Hematopoietic multipotent progenitor cell treated with erythropoietin and hydrocortisone succinate and interleukin-3 and kit ligand, for 6 days (in vitro differentiated cells): ENCODE measurements at places on chromosomes 13 and 19.
A peak's percentile ranks its signal among the peaks of the same experiment; 100 is the strongest.

GRCh38 chr13:94928127-94928775, 215.9 kb upstream of the SOX21 start:
- DNase-seq = no peak

DNA sequence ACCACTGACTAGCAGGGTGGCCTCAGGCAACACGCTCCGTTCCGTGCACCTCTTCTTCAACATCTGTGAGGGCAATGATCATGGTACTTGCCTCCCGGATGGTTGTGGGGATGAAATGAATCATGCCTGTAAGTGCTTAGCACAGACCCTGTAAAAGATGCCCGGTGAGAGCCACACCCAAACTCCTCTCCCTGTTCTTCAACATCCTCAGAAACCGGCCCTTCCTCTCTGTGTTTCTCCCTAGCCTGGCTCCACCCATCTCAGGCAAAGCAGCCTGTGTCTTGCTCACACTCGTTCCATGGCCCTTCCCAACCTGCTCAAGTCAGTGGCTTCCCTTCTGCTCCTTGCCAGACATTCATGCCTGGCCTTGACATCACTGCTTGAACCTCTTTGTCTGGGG, 5.8 kb upstream of the DMKN start:
- DNase-seq = no peak

GRCh38 chr13:106484084-106484483, 51.4 kb downstream of the EFNB2 start:
- no peak for DNase-seq

- no peak for DNase-seq
These were observed 647.1 kb upstream of the SLITRK6 start for GRCh38 chr13:86446311-86446710.

- no peak for DNase-seq
These were observed 33.1 kb downstream of the PIP5K1C start for GRCh38 chr19:3667037-3667638.

DNA sequence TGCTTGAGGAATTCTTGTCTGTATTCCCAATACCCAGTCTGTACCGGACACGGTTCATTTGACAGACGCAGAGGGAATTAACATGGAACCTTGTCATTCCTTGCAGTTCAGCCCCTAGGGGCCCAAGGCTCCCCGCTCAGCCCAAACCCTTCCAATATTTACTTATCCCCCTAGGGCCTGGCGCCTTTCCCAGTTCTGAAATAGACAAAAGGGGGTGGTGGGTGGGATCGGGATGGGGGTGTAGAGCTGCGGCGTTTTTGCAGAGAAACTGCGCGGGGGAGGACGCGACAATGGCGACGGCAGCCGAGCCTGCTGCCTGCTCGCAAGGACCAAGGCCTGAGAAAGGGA, 583 bp downstream of the AKAP8L start:
- DNase-seq = peak; percentile 40

DNA sequence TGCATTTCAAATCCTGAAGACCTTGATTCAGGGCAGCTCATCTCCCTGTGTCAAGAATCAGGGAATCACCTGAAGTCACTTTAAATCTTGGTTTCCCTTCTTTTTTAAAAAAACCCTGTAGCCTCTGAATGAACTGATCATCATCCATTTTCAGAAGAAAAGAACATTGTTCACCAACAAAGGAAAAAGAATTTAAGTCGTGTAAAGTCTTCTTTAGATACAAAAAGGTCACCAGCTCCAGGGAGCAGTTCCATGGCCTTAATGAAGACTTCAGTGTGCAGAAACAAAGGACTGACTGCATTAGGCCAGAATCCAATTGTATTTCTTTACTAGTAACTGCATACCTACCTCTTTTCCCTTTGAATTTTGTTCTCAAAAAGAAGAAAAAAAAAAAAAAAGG, 245.0 kb downstream of the ABCC4 start:
- no peak for DNase-seq

GRCh38 chr13:114070098-114070799, 62.2 kb downstream of the RASA3 start:
- no peak for DNase-seq

- DNase-seq = no peak
These were observed 17.7 kb downstream of the GNA15 start for GRCh38 chr19:3153286-3154230.

DNA sequence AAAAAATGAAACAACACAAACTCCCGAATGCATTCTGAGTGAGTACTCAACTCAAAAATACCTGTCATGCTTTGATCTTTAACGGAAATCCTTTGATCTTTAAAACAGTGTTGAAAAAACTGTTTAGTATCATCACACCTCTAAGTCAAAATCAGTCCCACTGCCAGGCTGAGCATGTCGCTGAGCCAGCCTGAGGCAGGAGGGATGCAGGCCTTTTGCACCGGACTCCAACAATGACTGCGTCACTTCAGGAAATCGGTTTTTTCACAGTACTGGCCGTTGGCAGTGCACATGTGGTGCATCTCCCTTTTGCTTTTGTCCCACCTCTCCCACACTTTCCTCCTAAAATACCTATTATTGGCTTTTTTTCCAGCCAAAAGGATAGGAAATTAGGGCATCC, 78.2 kb downstream of the SHISA2 start:
- no peak for DNase-seq

DNA sequence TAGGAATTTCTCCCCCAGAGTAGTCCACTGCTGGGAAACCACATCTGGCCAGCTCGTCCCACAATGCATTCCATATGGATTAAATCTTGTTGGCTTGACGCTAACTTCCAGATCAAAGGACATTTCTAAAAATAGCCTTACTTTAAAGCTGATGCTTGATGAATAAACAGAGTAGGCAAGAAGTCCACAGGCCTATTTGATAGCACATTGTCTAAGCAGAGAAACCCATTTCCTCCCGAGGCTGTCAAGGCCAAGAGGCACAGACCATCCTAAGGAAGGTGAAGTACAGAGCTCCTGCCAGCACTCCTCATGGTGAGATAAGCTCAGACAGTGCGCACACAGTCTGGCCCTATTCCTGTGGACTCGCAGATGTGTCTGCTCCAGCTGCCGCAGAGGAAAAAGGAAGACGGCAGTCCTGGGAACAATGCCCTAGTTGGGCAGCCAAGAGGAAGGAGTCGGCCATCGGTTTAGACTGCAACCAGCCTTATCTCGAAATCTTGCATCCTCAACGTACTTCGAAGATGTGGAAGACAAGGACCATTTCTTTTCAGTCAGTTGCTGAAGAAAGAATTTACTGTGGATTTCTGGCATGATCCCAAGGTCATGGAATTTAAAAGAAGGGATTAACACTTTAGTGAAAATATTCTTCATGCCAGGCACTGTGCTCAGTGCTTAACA, 156.8 kb downstream of the RGCC start:
- DNase-seq = no peak

- peak; percentile 69 for DNase-seq
These were observed 6.7 kb downstream of the GRIN2D start for GRCh38 chr19:48400018-48400742.

DNA sequence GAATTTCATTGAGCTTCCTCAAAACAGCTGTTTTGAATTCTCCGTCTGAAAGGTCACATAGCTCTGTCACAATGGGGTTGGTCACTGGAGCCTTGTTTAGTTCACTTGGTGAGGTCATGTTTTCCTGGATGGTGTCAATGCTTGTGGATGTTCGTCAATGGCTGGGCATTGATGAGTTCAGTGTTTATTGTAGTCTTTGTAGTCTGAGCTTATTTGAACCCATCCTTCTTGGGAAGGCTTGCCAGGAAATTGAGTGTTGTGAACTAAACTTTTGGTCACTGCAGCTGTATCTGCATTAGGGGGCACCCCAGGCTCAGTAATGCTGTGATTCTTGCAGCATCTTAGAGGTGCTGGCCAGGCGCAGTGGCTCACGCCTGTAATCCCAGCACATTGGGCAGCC, 22.0 kb downstream of the BLOC1S3 start:
- peak; percentile 40 for DNase-seq

GRCh38 chr13:70856711-70857110, 748.5 kb upstream of the KLHL1 start:
- DNase-seq = no peak

DNA sequence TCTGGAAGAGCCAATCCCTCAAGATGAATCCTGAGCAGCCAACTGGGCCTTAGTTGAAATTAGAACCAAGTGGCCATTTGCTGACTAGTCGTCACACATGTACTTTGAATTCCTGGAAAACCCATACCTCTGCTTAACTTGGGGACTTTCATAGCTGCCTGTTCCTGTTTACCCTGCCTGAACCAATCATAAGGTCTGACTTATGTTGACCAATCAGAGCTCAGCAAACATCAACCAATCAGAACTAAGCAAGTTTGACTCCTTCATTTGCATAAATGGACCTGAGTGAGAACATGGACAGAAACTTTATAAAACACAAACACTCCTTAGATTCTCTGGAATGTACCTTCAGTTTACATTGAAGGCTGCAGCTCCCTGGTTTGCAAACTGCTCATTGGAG, 50.8 kb downstream of the LATS2 start:
- peak; percentile 46 for DNase-seq
